Activated T-helper 1 cell treated with anti-CD3 and anti-CD28 coated beads, Interleukin-12 subunit alpha, Interleukin-12 subunit beta, Interleukin-2, Interleukin-4 antibody, amounts not matched to agents 30 ng/mL and 10 ng/mL and 1 ng/mL, durations not matched to agents 14 hours and 24 hours and 36 hours (primary cell): ENCODE measurements at places on chromosomes 5 and 9. TPM values are rescaled to one million over a fixed set of nuclear protein-coding genes. Genes with fewer than 3 reads are reported as not detected.

GRCh38 chr5:132087176-132087575 lies 13.6 kb downstream of the CSF2 start:
- no peak overlapping the region for H3K4me3 ChIP-seq
- no peak for DNase-seq

DNA sequence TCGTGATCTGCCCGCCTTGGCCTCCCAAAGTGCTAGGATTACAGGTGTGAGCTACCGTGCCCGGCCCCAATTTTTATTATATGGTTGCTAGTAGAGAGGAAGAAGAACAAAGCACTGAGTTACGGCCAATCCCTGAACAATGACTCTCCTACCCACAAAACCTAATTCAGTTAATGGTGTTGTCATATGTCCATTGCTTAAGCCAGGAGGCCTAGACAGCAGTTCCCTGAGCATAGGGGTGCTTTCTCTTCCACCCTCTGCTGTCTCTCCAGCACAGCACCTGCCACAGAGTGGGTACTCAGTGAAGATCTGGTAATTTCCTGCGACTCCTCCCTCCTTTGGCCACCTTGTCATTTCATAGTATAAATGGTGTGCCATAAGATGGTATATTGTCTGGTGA lies 21.4 kb upstream of the LTC4S start:
- H3K27ac ChIP-seq: no peak overlapping the region
- H3K27me3 ChIP-seq: no peaks in the 10 kb centered on the region
- DNase-seq: no peak
- peaks cover 32% of the 10 kb centered on the region for H3K36me3 ChIP-seq
- no peak overlapping the region for H3K4me3 ChIP-seq

Gene IL13
- 294 and 308 TPM in 2 replicates for total RNA-seq

- peaks cover 36% of the 10 kb centered on the region for H3K27me3 ChIP-seq
- H3K36me3 ChIP-seq: no peaks in the 10 kb centered on the region
- DNase-seq: no peak
These were observed 291.5 kb downstream of the ZSWIM6 start for GRCh38 chr5:61623401-61624069.

Gene ZBTB26
- 8.3 and 9.9 TPM in 2 replicates for total RNA-seq

DNA sequence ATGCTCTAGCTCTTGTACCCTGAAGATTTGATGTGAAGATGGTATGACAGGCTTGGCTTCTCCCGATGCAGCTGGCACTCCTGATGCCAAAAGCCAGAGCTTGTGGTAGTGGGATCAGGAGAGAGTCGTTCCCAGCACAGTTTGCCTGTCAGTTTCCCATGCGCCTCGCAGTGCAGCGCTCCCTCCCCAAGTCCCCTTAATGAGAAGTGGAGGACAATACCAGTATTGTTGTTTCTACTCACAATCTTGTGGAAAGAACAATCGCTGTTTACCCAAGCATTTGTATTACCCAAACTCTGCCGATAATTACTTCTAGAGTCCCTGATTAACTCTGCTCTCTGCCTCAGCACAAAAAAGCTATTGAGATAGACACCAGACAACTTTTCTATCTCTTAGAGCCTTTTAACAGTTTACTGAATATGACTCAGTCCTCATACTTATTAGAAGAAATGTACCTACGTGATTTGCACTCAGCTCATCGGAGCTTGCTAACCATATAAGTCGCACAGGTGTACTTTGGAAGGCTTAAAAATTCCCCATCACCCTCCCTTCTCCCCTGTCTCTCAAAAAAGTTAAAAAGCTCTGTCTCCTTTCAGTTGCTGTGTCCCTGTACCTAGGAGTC lies 283.2 kb upstream of the TMEM161B start:
- H3K27ac ChIP-seq: no peak overlapping the region
- H3K36me3 ChIP-seq: no peaks in the 10 kb centered on the region
- DNase-seq: no peak

GRCh38 chr5:42059291-42059690 lies 134.2 kb downstream of the FBXO4 start:
- no peak overlapping the region for H3K4me3 ChIP-seq
- H3K4me1 ChIP-seq: no peaks in the 10 kb centered on the region
- no peak for DNase-seq
- H3K27me3 ChIP-seq: peaks cover 4% of the 10 kb centered on the region

Gene SMIM33
- total RNA-seq: 0.29 and 0.39 TPM in 2 replicates

Gene TMEM167A
- total RNA-seq: 84.6 and 96.2 TPM in 2 replicates

- H3K27me3 ChIP-seq: no peaks in the 10 kb centered on the region
- H3K36me3 ChIP-seq: peaks cover 8% of the 10 kb centered on the region
- H3K4me3 ChIP-seq: no peak overlapping the region
- peaks cover 27% of the 10 kb centered on the region for H3K4me1 ChIP-seq
- no peak overlapping the region for H3K27ac ChIP-seq
These were observed 82.3 kb downstream of the SLC38A9 start for GRCh38 chr5:55629815-55630214.

Gene NUDT12
- 0.91 and 1.0 TPM in 2 replicates for total RNA-seq

Gene C5
- total RNA-seq: 1.2 and 1.9 TPM in 2 replicates

DNA sequence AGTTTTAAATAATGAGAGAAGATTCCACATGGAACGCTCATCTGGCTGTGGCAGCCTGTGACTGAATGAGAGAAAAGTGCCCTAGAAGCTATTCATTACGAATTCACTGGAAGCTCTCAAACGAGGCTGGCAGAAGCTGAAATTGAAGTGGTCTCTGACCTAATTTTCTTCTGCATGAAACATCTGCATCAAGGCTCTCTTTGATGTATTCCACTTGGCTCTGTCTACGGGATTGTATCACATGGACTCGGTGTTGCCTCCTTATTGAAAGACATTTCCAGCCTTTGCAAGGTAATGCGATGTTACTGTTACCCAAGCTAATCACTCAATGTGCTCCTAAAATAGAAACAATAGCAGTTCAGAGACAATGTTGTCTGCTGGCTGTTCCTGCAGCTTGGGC lies 246.9 kb upstream of the ZNF462 start:
- no peak for DNase-seq
- H3K27me3 ChIP-seq: no peaks in the 10 kb centered on the region
- no peak overlapping the region for H3K4me3 ChIP-seq

GRCh38 chr5:145681686-145682085 lies 153.5 kb downstream of the PRELID2 start:
- H3K36me3 ChIP-seq: no peaks in the 10 kb centered on the region
- H3K27me3 ChIP-seq: peaks cover 2% of the 10 kb centered on the region
- H3K4me3 ChIP-seq: no peak overlapping the region
- H3K27ac ChIP-seq: no peak overlapping the region
- no peaks in the 10 kb centered on the region for H3K4me1 ChIP-seq

- H3K36me3 ChIP-seq: peaks cover 14% of the 10 kb centered on the region
- no peak overlapping the region for H3K27ac ChIP-seq
- no peak overlapping the region for H3K4me3 ChIP-seq
- H3K4me1 ChIP-seq: peaks cover 64% of the 10 kb centered on the region
- no peak for DNase-seq
These were observed 20.8 kb downstream of the B4GALT1 start for GRCh38 chr9:33146298-33146697.

Gene STPG3
- total RNA-seq: 1.2 and 1.8 TPM in 2 replicates

Gene PTCD2
- 13.2 and 16.9 TPM in 2 replicates for total RNA-seq

Gene MYOZ3
- 0.49 and 0.51 TPM in 2 replicates for total RNA-seq

Gene SH2D3C
- 30.0 and 30.4 TPM in 2 replicates for total RNA-seq

DNA sequence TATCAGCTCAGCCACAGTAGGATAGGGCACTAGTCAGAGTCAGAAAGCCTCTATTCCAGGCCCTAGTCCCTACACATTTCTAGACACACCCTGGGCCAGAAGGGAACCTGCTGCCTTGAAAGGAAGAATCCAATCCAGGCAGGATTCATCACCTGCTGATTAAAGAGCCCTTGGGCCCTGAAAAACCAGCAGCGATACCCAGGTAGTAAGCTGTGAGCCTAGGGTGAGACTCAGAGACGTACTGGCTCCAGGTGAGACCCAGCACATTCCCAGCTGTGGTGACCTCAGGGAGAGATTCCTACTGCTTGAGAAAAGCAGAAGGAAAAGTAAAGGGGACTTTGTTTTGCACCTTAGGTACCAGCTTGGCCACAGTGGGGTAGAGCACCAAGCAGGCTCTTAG lies 4.7 kb downstream of the CCIN start:
- peaks cover 9% of the 10 kb centered on the region for H3K27me3 ChIP-seq
- no peak overlapping the region for H3K27ac ChIP-seq
- no peak for DNase-seq
- peaks cover 6% of the 10 kb centered on the region for H3K4me1 ChIP-seq
- no peaks in the 10 kb centered on the region for H3K36me3 ChIP-seq
- no peak overlapping the region for H3K4me3 ChIP-seq

Gene C5orf47
- total RNA-seq: not detected in 2 replicates

DNA sequence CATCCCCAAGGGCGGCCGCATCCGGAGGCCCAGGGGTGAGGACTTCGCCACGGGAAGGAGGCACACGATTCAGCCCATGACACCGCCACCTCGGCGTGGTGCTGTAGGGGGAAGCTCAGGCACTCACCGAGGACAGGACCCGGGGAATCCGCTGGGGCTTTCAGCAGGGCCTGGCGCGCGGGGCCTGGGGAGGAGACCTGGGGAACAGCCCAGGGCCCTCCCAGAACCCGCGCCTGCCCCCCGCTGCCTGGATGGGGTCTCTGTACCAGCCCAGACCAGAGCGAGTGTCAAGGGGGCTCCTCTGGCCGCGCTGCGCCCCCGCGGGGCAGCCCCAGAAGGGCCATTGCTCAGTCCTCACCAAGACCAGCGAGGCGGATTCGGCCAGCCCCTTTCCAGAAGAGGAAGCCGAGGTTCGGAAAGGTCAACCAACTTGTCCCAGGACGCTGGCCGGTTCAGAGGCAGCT lies 12.8 kb downstream of the COL23A1 start:
- no peaks in the 10 kb centered on the region for H3K4me1 ChIP-seq
- H3K4me3 ChIP-seq: no peak overlapping the region
- no peaks in the 10 kb centered on the region for H3K36me3 ChIP-seq
- H3K27ac ChIP-seq: no peak overlapping the region

- no peak overlapping the region for H3K27ac ChIP-seq
- no peak for DNase-seq
- no peaks in the 10 kb centered on the region for H3K4me1 ChIP-seq
- peaks cover 2% of the 10 kb centered on the region for H3K27me3 ChIP-seq
- H3K4me3 ChIP-seq: no peak overlapping the region
- no peaks in the 10 kb centered on the region for H3K36me3 ChIP-seq
These were observed 36.1 kb upstream of the UBE2D2 start for GRCh38 chr5:139524940-139525585.

DNA sequence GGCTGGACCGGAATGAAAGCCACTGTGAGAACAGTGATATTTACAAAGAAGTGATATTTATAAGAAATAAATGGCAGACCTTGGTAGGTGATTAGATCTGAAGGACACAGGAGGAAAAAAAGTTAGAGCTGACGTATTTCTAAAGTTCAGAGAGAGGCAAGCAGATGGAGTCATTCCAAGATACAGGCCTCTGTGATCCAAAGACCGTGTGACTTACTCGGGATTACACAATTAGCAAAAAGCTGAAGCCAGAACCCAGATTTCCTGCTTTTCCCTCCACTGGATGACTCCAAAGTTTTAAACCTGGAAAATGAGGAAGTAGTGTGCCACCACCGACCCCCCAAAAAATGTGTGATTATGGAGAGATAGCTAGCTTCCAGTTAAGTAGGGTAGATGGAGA lies 3.1 kb upstream of the DOCK8 start:
- DNase-seq: no peak
- H3K4me3 ChIP-seq: no peak overlapping the region
- no peaks in the 10 kb centered on the region for H3K36me3 ChIP-seq
- no peak overlapping the region for H3K27ac ChIP-seq

Gene CCDC69
- total RNA-seq: 24.3 and 25.4 TPM in 2 replicates

Gene RMI1
- 25.6 and 27.4 TPM in 2 replicates for total RNA-seq

- no peaks in the 10 kb centered on the region for H3K4me1 ChIP-seq
- H3K4me3 ChIP-seq: no peak overlapping the region
- no peak for DNase-seq
- H3K27me3 ChIP-seq: peaks cover 4% of the 10 kb centered on the region
These were observed 210.2 kb upstream of the ITGA1 start for GRCh38 chr5:52577546-52577945.
